ENCODE measurements at places on chromosomes 3 and 15.

- peak; percentile 17 for DNase-seq
These were observed 28.3 kb downstream of the PLXND1 start for GRCh38 chr3:129577925-129578786.

GRCh38 chr3:114362815-114363214 is 69.0 kb downstream of the TIGIT start:
- no peak for DNase-seq

DNA sequence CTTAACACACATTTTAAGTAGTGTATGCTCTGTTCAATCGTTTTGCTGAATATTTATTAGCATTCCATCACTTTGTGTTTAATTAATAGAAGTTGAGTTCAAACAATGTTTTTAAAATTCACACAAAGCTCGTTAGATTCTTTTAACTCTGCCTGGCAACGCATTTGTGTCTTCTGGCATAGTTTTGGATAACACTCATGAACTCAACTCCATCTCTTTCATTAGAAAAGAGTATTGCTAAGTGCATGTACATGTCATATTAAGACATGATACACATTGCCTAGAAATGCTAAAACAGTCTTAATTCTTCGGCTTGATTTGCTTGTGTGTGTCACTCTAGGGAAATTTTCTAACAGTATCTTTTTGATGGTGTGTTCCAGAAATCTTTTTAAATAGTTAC is 15.7 kb downstream of the TSC22D2 start:
- no peak for DNase-seq

DNA sequence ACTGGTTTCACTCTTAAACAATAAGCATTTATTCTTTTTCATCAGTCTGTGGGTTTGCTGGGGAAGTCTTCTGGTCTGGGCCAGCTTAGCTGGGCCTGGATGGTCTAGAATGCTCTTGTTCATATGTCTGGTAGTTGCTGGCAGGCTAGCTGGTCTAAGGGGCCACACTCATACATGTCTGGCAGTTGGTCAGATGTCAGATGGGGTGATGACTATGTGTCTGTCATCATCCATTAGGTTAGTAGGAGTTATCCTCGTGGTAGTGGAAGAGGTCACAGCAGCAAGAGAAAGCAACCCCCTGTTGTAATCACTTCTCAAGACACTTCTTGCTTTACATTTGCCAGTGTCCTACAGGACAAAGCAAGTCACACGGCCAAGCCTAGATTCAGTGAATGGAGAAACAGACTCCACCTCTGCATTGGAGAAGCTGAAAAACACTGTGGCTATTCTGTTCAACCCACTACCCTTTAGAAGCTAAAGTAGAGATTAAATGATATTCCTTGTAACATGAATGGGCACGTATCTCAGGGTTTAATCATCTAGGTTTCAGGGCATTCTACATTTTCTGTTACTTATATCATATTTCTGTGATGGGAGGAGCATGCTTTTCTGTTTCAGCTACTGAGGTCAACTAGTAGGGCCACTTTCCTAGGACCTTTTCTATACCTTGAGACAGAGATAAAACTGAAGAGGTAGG is 5.5 kb upstream of the ARID3B start:
- no peak for DNase-seq

- DNase-seq: no peak
These were observed 173.4 kb upstream of the THRB start for GRCh38 chr3:24668039-24668438.

- peak; percentile 37 for DNase-seq
These were observed 551 bp downstream of the NCBP2 start for GRCh38 chr3:196941729-196942225.

- DNase-seq: no peak
These were observed 261.3 kb upstream of the NECTIN3 start for GRCh38 chr3:110810356-110810755.

DNA sequence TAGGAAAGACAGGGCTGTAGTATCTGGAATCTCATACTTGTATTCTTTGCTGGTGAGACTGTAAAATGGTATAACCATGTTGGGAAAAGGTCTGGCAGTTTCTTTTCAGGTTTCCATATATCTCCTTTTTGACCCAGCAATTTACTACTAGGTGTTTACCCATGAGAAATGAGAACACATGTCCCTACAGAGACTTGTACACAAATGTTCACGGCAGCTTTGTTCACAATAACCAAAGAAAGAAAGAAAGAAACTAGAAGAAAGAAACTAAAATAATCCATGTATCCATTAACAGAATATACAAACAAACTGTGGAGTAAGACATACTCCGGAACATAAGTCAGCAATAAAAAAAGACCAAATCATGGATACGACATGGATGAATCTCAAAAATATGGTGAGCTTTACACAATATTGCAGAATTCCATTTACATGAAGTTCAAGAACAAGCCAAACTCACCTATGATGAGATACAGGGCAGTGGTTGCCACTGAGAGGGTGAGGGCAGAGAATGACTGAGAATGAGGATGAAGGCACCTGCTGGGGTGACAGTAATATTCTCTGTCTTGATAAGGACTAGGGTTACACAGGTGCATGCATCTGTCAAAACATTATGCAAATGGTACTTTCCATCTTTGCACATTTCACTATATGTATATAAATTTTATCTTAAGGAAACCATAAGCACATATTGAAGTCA is 2.7 kb downstream of the RFTN1 start:
- DNase-seq: no peak

GRCh38 chr15:28955993-28956421 is 70.2 kb downstream of the APBA2 start:
- DNase-seq: no peak

GRCh38 chr3:176692966-176693785 is 504.1 kb downstream of the TBL1XR1 start:
- no peak for DNase-seq

GRCh38 chr3:127566833-127567232 is 23.7 kb downstream of the TPRA1 start:
- no peak for DNase-seq

DNA sequence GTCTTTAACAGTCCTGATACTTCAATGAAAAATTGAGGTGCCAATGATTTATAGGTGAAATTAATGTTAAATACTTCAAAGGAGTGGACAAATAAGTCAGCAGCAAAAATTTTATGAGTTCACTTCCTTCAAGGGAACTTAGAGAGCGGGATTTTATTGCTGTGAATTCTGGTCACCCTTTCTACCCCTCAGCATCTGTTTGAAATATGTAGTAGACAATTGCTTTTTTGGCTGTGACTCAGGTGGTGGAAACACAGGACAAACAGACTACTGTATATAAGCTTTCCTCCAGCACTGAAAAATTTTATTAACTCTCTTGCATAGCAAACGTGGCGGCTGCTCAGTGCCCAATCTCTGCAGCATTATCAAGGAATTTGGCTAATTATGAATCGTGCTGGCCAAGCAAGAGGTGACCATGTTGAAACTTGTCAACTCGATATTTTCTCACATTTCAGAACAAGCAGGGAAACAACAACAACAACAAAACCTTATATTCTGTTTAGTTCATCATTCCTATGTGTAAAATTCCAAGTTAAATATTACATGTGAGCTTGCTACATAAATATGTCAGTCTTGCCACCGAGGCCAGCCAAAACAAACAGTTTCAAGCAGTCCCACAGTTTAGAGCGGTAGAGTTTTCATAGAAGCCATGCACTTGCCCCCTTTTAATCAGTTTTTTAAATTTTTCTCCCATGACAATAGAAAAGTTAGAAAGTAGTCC is 420.2 kb downstream of the FOXP1 start:
- no peak for DNase-seq

- no peak for DNase-seq
These were observed 127.4 kb downstream of the EDEM1 start for GRCh38 chr3:5314897-5315296.

GRCh38 chr3:43503067-43503728 is 118.6 kb downstream of the ANO10 start:
- DNase-seq: peak; percentile 12

- no peak for DNase-seq
These were observed 58.4 kb downstream of the NME9 start for GRCh38 chr3:138271189-138271794.

- DNase-seq: no peak
These were observed 559.3 kb upstream of the GRM7 start for GRCh38 chr3:6301626-6302025.

- peak; percentile 66 for DNase-seq
These were observed at the start of gene TMEM62 for GRCh38 chr15:43133430-43134156. TMEM62 (plus strand) TSS chr15:43133586; CDS start chr15:43133803, 217 bp downstream.

- DNase-seq: no peak
These were observed 52.1 kb upstream of the TGFBR2 start for GRCh38 chr3:30554317-30554690.

- no peak for DNase-seq
These were observed 48.1 kb upstream of the GK5 start for GRCh38 chr3:142273501-142273900.

- DNase-seq: no peak
These were observed 10.9 kb downstream of the SLC35A5 start for GRCh38 chr3:112572701-112573100.

- DNase-seq: no peak
These were observed 272.1 kb downstream of the BBX start for GRCh38 chr3:107794664-107795443.

GRCh38 chr3:8436661-8437287 is 64.8 kb upstream of the LMCD1 start:
- DNase-seq: no peak

DNA sequence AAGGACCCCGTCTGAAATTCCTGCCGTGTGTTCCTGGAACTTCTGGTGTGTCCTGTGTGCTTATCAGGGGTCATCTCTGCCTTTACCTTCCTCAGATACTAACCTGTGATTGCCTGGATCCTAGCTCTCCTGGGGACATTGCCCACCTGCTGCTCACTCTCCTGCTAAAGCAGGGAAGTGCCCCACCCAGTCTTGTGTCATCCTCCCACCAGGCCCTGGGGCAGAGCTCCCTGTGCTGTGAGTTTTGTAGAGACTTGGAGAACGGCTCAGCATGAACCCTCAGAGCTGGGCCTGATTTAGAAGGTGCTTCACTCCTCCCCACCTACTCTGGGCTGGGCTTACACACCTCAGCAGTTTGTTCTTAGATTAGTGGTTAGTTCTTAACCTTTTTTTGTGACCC is 3.8 kb upstream of the TMEM44 start:
- no peak for DNase-seq

- DNase-seq: peak; percentile 29
These were observed 34.5 kb downstream of the KLF13 start for GRCh38 chr15:31360843-31361763.

- DNase-seq: no peak
These were observed 17.0 kb downstream of the TGM5 start for GRCh38 chr15:43249699-43250203.

GRCh38 chr3:179769411-179770247 is 116.8 kb downstream of the USP13 start:
- no peak for DNase-seq

- DNase-seq: no peak
These were observed 3.6 kb upstream of the MYH15 start for GRCh38 chr3:108513961-108514360.

GRCh38 chr3:55524565-55525244 is 37.6 kb upstream of the WNT5A start:
- DNase-seq: no peak

DNA sequence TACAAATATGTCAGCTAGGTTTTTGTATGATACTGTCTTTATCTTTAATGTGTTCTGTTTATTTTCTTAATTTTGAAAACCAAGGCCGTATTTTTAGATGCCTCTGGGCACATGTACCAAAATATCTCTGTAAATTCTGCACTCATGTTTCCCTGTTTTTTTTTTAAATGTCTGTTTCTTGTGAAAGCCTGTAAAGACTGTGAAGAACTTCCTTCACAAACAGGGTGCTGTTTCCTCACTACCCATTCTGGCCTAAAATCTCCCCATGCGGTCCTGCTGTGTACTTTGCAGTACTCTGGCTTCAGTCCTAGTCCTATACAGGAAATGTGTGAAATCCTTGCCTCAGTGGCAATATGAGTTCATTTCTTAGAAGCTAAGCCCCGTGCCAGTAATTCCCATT is 133.4 kb upstream of the ZBTB20 start:
- no peak for DNase-seq

- no peak for DNase-seq
These were observed 29.5 kb downstream of the CMTM7 start for GRCh38 chr3:32421185-32421584.

DNA sequence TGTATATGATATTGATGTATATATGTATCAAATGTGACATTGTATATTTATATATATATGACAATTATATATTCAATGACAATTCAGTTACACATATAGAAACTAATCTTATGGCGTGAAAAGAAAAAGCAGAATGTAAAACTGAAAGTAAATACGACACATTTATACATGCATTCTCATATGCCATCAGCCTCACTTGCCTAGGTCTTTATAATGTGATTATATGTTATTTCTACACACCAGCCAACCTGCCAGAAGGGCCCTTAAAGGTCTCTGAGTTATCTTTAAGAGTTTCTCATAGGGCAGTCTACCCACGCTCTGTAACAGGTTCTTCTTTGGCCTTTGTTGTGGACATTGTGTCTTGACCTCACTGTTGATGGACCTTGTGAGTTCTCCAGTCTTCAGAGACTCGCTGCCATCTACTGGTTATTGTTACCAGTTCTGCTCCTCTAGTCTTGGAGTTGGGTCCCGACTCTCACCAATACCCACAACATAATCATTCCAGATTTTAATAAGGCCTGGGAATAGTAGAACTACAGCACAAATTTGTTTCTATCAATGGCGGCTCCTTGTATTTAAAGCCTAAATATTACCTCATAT is 371.5 kb upstream of the GOLIM4 start:
- peak; percentile 22 for DNase-seq

GRCh38 chr15:99502661-99503060 is 63.1 kb upstream of the MEF2A start:
- DNase-seq: no peak

DNA sequence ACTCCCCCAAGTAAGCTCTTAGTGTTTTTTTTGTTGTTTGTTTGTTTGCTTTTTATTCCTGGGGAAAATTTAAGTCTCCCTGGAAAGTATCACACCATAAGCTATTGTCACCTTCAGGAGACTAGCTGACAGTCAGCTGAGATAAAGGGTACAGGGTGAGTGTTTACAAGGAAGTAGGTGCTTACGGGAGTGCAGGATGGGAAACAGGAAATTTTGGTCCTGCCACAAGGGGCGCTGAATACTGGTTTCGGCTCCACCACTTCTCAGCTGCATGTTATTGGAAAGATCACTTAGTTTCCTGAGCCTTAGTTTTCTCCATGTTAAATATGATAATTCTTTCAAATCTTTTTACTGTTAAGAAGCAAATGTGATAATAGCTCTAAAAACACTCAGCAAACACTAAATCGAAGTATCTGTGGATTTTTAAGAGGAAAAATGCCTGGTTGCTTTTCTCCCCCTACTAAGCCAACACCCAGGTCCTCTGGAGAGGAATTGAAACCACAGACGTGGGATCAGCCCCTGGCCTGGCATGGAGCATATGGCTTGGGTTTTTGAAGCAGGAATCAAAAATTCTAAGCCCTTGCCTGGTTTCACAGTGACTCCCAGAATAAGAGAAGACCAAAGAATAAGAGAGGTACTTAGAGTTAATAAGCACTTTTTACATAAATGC is 90.7 kb downstream of the SCN11A start:
- peak; percentile 8 for DNase-seq

DNA sequence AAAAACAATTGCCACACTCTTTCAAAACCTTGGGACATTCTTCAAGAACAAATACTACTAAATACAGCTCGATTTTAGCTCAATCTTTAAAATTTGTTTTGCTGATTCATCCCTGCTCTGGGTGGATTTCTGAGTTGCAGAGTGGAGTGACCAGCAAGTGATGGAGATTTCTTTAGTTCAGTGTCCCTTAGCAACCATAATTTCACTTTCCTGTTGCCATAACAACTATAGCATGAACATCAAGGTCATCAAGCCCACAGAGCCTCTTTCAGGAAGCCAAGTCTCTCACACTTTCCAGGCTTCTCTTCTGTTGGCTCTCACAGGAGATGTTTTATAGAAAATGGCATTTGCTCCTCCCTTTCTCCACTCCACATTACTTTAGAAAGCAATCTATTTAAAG is 597.2 kb upstream of the ADAMTS9 start:
- no peak for DNase-seq
